Activated T-helper 1 cell treated with Interleukin-2 at 50 U/mL for 16 hours (primary cell): ENCODE measurements at places on chromosomes 16 and 17.

- no peak for DNase-seq
Measured at GRCh38 chr16:87607223-87607622, 4.9 kb downstream of the JPH3 start.

DNA sequence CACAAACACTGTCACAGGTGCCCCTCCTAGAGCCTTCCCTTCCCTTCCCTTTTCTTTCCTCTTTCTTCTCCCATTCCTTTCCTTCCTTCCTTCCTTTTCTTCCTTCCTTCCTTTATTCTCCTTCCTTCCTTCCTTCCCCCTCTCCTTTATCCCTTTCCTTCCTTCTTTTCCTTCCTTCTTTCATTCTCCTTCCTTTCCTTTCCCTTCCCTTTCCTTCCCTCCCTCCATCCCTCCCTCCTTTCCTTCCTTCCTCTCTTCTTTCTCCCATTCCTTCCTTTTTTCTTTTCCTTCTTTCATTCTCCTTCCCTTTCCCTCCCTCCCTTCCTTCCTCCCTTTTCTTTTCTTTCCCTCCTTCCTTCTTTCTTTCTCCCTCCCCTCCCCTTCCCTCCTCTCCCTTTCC lies 170.0 kb downstream of the ENGASE start:
- no peak for DNase-seq

- DNase-seq: no peak
Measured at GRCh38 chr16:77290451-77291115, 91.4 kb downstream of the SYCE1L start.

- DNase-seq: no peak
Measured at GRCh38 chr17:71117466-71117865, 948.1 kb downstream of the KCNJ2 start.

DNA sequence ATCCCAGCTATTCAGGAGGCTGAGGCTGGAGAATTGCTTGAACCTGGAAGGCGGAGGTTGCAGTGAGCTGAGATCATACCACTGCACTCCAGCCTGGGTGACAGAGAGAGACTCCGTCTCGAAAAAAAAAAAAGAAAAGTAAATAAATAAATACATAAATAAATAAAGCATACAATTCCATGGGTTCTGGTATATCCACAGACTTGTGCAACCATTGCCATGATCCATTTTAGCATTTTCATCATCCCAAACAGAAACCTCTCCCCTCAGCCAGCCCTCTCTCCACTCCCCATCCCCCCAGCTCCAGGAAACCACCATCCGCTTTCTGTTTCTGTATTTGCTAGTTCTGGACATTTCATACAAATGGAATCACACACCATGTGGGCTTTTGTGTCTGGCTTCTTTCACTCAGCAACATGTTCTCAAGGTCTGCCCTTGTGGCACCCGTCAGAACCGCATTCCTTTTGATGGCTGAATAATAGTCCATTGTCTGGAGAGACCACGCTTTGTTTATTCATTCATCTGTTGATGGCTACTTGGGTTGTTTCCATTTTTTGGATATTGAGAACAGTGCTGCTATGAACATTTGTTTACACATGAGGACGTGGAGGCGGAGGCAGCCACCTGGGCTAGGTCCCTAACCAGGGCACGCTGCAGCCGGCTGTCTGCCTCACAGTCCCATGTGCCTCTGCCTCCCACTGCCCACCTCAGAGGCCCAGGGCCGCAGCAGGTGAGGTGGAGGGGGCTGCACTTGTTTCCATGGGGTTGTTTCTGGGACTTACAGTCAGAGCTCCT lies 76.2 kb downstream of the NT5M start:
- DNase-seq: no peak

DNA sequence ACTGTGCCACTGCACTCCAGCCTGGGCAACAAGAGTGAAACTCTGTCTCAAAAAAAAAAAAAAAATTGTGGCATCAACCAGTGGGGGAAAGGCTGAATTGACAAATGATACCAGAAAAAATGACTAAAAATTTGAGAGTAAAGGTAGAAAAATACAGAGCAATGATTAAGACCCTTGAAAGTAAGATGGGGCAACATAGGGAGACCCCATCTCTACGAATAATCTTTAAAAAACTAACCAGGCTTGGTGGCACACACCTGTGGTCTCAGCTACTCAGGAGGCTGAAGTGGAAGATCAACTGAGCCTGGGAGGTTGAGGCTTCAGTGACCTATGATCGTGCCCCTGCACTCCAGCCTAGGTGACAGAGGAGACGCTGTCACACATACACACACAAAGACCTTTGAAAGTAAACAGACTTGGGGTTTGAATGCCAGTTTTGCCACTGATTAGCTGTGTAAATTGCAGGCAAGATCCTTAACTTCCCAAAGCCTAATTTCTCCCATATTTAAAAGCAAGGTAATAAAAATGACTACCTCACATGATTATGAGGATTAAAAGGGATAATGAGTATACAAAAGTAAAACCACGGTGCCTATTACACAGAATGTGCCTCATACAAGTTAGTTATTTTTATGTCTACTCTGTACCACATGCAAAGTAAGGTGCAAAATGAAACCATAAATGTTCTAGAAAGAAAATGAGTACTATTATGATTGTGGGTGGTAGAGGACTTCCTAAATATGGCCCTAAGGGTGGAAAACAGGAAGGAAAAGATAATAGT lies 21.7 kb upstream of the PAFAH1B1 start:
- no peak for DNase-seq

- no peak for DNase-seq
Measured at GRCh38 chr16:49563666-49564065, 190.1 kb downstream of the C16orf78 start.
